ENCODE measurements at places on chromosomes 1 and 21.
A peak's percentile ranks its signal among the peaks of the same experiment; 100 is the strongest.

DNA sequence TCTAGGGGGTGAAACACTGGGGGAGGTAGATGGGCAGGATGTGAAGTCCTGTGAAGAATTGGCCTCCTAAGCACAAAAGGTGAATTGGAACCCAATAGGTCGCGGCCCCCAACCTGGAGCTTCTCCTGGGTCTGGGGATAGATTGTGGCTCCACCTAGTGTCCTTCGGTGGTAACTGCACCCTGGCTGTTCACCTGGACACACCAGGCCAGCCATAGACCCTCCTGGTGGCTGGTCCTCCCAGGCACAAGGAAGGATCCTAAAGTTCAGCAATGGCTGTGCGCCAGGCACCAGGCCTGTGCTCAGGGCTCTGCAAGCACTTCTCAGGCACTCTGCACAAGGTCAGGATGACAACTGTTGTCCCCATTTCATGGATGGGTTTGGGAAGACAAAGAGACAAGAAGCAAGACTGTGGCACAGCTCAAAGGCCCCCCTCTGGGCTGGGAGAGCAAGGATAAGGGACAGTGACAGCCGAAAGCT lies 13.5 kb downstream of the ESPN start:
- peak; percentile 16 for DNase-seq

DNA sequence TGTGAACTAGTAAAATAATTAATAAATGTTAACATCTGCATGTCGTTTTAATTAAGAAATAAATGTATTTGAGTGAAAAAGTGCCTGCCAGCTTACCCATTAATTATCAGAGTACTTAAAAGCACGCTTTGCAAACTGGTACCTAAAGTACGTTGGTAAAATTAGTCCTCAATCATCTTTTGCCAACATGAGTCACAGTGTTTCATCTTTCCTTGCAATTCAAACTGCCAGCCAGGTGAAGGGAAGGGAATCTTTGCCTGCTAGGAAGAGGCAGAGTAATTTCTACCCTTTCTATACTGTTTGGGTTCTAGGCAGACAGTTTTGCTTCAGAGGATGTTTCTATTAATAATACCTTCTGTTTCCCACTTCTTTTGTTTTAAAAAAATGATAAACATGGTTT lies 57.2 kb upstream of the CNIH3 start:
- DNase-seq: no peak

DNA sequence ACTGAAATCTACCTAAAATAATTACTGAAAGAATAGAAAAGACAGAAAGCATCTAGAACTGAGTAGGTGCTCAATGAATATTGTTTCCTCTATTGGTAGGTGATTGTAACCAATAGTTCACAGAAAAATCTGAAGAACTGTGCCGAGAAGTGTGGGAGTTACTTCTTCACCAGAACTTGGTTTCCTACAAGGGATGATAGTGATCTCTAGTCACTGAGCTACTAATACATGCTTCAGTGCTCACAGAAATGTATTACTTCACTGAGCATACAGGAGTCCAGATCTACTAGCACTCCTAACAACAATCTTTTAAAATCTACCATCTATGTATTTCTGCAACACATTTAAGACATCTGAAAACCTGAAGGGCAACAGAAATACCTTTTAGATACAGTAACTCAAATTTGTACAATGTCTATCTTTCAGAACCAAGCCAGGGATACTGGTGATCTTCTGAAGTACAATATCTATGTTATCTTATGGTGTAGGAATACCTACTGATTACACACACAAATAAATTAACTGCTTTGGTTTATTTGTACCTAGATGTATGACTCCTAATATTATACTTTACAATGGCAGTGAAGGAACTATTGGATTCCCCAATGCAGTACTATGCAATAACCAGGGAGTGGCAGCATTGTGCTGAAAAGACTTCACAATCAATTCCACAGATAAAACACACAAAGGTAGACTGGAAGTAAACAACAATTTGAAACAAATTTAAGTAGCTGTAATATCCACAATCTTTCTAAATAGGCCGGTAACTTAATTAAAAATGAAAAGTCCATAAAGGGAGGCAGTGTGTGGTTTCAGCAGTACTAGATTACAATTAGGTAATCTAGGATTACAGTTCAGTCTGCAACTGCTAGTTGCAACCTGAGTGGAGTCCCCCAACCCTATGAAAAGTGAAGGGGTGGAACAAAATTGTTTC lies 243.0 kb downstream of the SLC45A1 start:
- peak; percentile 82 for DNase-seq

DNA sequence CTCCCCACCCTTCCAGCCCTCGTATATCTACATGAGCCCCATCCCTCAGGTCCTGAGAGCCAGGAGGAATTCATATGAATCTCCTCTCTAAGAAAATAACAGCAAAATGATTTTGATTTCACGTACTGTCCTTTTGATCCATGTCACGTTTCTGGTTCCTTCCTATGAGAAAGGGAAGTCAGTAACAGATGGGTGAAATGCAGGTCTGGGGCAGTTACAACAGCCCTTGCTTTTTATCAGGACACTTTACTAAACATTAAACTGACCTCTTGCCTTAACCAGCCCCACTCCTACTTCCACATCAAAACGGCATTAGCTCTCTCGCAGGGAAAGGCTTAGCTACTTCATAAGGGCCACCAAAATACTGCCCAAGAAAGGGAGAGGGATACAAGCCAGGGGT lies 59.0 kb downstream of the SPATA46 start:
- DNase-seq: no peak

DNA sequence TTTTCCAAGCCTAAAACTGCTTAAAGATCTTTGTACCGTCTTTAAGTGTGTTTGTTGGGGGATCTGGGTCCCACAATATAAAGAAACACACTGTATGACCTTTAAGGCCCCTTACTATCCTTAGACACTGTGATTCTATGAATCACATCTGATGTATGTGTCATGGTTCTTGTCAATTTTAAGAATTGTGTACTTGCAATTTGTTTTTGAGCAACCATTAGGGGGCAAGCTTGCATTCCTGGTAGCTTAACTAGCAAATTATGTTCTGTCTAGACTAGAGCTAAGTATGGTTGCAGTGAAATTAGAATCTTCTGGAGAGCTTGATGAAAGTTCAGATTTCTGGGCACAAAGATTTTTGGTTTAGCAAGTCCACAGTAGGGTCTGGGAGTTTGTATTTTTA lies 219.5 kb downstream of the TPR start:
- DNase-seq: peak; percentile 57

DNA sequence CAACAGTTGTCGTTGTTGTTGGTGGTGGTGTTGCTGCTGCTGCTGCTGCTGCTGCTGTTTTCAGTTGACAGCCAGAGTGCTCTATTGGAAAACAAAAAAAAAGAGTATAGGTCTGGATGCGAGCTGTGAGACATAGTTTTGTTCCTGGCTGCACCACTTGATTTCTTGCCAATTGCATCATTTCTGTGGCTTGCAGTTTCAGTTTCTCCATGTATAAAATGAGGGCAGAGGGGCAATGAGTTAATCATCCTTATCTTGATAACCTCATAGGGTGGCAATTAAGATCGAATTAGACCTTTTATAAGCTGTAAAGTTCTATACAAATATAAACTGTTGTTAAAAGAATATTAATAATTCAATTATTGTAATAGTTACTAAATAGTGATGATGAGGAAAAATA lies 156.7 kb downstream of the DMRTA2 start:
- no peak for DNase-seq

GRCh38 chr1:68481041-68481440 lies 15.8 kb downstream of the DEPDC1 start:
- no peak for DNase-seq

DNA sequence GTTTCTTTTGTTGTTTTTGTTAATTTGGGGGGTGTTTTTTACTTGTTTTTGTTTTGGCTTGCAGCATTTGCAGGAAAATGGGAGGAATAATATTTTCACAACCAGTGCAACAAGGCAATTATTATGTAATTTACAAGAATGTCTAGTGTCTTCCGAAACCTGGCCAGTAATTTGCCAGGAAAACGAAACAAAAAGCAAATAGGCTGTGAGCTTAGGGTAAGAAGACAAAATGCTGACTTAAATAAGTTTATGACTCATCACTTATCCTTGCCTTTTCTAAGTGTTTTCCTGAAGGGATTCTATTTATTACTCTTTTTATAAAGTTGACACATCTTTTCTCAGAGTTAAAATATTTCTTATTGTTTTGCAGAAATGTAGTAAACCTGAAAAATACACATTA lies 49.8 kb downstream of the KCNT2 start:
- no peak for DNase-seq

- DNase-seq: no peak
Observed at GRCh38 chr1:7509598-7509997, 261.5 kb upstream of the VAMP3 start.

DNA sequence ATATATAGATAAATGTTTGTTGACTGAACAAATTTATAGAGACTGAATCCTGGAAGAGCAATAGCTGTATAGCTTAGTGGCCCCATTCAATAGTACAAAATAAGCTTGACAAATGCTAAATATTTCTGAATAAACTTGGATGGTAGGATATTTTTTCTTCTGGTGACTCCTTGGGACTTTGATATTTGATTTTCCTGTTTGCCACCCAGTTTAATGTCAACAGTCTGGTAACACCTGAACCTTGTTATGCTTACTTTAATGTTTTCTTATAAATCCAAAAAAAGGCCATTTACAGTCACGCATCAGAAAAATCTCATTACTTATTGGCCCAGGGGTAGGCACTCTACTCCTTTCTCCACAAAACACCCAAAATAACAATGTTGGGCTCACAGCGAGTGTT lies 30.8 kb downstream of the WDR64 start:
- DNase-seq: no peak

DNA sequence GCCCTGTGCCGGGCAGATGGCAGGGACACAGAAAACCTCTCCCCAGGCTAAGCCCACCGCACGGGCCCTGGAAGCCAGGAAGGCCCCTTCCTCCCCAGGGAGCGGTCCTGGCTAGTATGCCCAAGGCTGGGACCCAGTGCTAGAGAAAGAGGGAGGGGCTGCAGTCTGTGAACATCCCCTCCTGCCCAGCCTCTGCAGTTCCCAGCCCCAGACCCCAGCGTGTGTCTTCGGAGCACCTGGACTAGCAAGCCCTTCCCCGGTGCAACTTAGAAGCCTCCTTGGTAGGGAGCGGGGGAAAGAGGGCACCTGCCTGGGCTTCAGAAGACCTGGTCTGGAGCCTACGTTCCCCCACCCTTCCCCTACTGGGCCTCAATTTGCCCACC lies 2.1 kb downstream of the PLEKHG5 start:
- no peak for DNase-seq

- DNase-seq: no peak
Observed at GRCh38 chr1:229148743-229149142, 122.2 kb upstream of the RAB4A start.

GRCh38 chr1:14996133-14997050 lies 157.2 kb upstream of the TMEM51 start:
- DNase-seq: no peak

GRCh38 chr1:182041615-182042014 lies 19.9 kb downstream of the ZNF648 start:
- DNase-seq: no peak

- no peak for DNase-seq
Observed at GRCh38 chr1:52288286-52288685, 77.7 kb downstream of the CC2D1B start.
